Fibroblast of skin of left biceps (primary cell): ENCODE measurements at places on chromosomes 6 and 20.
A peak's percentile ranks its signal among the peaks of the same experiment; 100 is the strongest.

DNA sequence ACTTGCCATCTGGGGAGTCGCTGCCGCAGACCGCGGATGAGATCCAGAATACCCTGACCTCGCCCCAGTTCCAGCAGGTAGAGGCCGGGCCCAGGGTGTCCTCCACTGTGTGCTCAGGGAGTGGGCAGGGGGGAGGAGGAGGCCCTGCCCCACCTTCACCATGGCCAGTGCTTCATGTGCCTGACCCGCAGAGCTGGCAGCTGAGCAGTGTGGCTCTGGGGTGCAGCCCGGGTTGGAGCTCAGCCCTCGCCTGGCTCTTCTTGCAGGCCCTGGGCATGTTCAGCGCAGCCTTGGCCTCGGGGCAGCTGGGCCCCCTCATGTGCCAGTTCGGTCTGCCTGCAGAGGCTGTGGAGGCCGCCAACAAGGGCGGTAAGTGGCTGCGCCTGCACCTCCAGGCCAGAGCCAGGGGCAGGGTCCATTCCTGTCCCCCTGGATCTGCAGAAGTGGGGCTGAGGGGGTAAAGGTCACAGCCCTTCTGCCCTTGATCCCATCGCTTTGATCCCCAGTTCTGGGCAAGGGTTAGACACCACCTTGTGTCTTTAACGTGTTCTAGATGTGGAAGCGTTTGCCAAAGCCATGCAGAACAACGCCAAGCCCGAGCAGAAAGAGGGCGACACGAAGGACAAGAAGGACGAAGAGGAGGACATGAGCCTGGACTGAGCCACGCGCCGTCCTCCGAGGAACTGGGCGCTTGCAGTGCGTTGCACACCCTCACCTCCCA, 5.5 kb downstream of the ADRM1 start:
- DNase-seq = no peak

DNA sequence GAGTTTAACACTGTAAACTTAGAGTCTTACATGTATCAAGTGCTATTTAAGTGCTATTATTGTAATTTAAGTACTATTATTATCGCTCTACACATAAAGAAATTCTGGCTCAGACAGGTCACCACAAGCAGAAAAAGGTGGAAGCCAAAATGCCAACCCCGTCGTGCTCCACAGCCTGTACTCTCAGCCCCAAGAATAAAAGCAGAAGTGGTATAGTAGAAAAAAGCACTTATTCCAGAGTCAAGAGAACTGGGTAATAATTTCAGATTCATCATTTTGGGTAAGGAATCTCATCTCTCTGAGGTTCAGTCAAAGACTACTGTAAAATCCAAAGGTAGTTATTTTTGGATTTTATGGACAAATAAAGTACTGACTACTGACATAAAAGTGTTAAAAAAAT, 943 bp downstream of the ZUP1 start:
- DNase-seq = no peak

DNA sequence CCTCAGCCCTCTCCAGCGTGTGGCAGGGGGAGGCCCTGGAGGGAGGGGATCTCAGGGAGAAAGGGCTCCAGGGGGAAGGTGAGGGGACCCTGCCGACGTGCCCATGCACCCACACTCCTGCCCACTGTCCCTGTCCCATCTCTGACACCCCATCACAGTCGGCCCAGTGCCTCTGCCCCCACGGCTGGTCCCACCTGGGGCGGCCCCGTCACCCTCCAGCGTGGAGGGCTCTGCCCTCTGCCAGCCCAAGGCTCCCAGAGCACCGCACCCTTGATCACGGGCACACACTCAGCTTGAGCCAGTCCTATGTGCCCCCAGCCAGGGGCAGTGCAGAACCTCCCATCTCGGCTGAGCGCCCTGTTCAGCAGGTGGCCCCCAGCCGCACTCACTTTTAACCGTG, 9.2 kb downstream of the SLC4A11 start:
- no peak for DNase-seq

- no peak for DNase-seq
Measured at GRCh38 chr6:90444160-90444714, 142.6 kb downstream of the MAP3K7 start.

DNA sequence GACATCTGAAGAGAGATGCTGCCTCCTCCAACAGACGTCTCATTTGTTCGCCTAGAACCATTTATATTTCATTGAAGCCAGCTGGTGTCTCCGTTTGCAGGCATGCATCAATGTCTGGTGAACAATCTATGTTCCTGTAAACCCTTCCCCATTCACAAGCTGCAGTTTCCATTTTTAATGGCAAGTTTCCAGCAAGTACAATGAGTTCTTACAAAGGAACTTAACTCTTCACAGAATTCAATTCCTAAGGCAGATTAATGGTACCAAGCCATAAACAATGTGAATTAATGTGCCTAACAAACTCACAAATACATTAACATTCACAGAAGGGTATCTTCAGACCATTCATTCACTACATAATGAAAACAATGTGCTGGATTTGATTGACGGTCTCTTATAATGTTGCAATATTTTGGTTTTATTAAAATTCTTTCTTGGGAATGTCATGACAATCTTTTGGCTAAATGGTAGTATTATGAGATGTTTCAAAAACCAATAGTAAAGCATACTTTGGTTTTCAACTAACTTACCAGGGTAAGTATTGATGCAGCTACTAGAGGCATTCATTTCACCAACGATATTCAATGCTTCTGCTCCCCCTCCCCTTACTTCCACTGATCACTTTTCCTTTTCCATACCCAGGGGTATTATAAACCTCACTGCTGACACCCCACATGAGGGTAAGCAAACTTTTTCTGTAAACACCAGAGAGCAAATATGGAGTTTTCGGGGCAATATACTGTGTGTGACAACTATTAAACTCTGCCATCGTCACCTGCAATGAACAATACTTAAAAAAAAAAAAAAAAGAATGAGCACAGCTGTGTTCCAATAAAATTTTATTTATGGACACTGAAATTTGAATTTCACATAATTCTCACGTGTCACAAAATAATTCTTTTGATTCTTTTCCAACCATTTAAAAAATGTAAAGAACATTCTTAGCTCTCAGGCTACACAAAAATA, 4.2 kb downstream of the AKIRIN2 start:
- DNase-seq = peak; percentile 98

- no peak for DNase-seq
Measured at GRCh38 chr20:19887556-19888268, 129.4 kb upstream of the NAA20 start.

GRCh38 chr6:143068001-143068400, 7.3 kb downstream of the AIG1 start:
- no peak for DNase-seq

DNA sequence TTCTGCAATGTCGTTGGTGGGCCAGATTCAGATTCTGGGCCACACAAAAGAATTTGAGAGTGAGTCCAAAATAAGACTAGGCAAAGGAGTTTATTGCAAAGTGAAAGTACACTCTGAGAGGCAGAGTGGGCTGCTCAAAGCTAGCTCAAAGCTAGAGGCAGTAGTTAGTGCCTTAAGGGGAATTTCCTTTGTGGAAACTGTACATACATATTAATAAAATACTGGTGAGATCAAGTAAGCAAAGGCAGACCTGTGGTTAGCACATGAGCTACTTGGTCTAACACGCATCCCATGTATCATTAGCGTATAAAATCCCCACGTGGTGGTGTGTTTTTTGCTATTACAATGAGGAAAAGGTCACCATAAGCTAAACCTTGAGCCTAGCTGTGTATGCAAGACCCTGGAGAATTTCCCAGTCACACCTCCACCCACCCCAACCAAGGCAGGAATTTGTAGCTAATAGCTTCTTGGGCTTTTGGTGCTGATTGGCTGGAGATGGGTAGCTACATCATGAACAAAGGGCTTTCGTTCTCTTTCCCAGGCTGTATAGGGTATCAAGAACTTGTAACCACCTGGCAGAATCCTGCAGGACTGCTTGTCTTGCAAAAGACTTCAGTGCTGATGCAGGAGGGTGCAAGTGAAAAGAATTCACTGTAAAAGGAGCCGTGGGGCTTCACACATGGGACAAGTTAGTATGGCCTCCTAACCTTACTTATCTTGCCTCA, 14.7 kb upstream of the TRIM26 start:
- no peak for DNase-seq

DNA sequence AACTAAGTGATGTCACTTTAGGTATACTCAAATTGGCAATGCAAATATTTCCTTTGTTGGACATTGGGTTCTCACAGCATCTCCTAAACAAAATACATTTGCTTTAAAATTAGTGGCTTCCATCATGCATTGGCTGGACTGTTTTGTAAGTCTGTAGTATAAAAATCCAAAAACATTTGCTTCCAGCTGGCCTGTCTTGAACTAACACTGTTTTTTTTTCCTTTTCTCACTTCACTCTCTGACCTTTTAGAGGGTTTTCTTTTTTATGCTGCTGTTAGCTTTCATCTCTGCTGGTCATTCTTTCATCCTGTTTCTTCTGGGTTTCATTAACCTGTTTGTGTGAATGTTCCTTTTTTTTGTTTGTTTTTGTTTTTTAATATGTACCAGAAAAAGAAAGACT, 121.7 kb upstream of the MLIP start:
- no peak for DNase-seq

- DNase-seq = no peak
Measured at GRCh38 chr6:21494505-21494904, 99.0 kb upstream of the SOX4 start.

- no peak for DNase-seq
Measured at GRCh38 chr6:70351461-70351860, 48.6 kb upstream of the COL9A1 start.

GRCh38 chr6:24910331-24910960, 25.3 kb downstream of the RIPOR2 start:
- no peak for DNase-seq

DNA sequence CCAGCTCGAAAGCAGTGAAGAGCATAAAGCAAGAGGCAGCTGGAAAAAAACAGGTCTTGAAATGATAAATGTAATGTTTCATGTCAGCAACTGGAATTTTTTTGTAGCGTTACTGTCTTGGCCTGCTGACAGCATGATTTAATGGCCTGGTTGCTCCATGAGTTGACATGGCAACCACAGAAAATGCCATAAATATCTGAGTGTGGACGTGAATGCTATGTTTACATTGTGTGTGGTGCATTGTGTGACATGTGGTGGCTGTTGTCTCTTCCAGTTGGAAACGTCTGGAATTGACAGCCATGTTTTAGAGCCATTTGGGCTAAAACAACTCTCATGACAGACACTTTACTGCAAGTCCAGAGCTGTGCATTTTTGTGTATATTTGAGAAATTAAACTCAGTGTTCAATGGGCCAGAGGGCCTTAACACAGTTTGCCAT, 170.0 kb downstream of the FOXA2 start:
- DNase-seq = peak; percentile 33

GRCh38 chr6:396126-396520, 4.6 kb downstream of the IRF4 start:
- DNase-seq = no peak

DNA sequence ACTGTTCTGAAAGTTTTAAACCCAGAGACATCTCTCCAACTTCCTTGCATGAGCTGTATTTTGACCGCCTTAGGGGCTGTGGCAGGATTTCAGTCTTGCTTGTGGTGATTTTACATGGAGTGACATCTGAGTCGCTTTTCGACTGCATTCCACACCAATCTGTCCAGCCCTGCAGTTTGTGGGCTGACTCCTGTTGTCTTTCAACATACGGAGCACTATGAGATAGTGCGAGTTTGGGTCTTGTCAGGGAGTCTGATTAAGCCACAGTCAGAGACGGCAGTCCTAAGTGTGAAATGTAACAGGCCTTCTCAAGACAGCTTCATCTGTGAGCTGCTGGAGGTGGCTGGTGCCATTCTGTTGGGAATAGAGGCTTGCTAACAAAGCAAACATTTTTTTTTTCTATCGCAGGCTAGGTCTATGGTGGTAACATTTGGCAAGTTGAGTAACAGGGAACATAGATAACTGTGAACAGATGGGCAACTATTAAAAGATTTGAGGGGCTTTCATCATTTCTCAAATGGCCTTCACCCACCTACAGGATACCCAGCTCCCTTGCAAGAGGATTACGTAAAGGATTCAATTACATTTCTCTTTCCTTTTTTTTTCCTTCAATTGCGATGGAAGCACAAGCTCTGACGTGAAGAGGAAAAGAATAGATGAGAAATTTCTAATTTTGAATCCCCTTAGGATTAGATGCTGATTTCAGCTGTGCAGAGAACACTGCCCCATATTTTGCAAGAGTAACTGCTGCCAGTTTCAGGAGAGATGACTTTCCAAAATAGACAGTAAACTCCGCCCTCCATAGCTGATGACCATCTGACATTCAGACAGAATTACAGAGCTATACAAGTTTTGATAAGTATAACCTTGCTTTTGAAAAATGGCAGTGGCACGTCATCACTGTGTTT, 25.1 kb downstream of the CAP2 start:
- peak; percentile 18 for DNase-seq

GRCh38 chr6:39493174-39493573, 170.7 kb upstream of the KCNK16 start:
- DNase-seq = peak; percentile 34

GRCh38 chr6:163291622-163292021, 122.9 kb upstream of the QKI start:
- DNase-seq = peak; percentile 79

DNA sequence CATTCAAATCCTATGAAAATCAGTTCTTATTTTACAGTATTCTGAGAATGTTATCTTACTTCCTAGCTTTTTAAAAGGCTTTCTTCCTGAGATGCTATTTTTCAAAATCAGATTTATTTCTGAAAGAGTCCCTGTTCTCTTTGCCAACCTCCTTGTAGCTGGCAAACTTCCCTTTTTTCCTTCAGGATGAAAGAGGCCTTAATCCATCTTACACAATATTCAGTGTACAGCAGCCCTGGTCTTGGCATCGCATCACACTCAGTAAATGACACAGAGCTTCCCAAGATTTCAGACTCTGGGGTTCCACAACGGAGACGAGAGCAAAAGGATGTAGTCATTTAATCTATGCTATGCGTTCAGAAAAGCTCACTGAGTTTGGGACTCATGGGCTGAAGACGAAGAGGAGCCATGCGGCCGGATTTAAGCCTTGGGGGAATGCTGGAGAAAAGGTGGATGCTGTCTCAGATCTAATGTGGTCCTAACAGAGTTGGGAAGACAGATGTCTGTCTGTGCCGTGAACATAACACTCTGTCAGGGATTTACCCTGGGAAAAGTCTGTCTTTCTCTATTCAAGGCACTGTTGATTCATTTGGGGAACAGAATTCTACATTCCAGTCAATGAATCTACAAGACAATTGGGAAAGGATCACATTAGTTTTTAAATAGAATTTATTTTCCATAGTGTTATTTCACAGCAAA, 616.4 kb upstream of the AGPAT4 start:
- no peak for DNase-seq

DNA sequence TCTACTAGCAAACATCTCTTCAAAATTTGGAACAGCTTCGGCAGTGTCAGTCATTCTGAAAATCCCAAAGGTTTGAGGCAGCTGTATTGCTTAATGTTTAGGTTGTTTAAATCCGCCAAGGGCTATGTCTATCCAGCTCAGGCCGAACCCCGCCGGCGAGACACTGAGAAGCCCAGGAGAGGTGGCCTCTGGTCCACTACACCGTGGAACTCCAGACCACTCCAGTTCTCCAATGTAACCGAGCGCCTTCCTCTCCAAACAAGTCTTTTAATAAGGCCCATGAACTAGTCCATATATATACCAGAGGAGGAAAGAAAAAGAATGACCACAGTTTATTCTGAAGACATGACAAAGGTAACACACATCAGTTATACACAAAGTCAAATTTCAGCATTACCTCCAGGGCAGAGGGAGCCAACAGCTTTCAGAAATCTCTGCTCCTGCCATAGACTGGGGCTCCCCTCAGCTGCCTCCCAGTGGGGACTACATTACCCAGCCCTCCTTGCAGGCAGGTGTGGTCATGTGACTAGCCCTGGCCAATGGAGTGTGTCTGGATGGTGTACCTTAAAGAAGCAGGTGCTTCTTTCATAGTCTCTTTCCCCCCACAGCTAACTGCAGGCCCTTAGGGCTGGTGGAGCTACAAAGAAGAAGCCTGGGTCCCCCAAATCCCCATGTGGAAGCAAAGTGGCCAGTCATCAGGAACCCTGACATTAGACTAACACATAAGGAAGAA, at the start of gene RAMACL:
Gene RAMACL (minus strand): TSS at position 255 of the 733 bp plus-strand sequence. CDS start 201 bp downstream, at position 54.
- no peak for DNase-seq
